Activated T-cell treated with anti-CD3 and anti-CD28 coated beads, Interleukin-2, amount 50 U/mL, for 72 hours (primary cell): ENCODE measurements at places on chromosomes 6 and 20. TPM values are rescaled to one million over a fixed set of nuclear protein-coding genes. Genes with fewer than 3 reads are reported as not detected.

DNA sequence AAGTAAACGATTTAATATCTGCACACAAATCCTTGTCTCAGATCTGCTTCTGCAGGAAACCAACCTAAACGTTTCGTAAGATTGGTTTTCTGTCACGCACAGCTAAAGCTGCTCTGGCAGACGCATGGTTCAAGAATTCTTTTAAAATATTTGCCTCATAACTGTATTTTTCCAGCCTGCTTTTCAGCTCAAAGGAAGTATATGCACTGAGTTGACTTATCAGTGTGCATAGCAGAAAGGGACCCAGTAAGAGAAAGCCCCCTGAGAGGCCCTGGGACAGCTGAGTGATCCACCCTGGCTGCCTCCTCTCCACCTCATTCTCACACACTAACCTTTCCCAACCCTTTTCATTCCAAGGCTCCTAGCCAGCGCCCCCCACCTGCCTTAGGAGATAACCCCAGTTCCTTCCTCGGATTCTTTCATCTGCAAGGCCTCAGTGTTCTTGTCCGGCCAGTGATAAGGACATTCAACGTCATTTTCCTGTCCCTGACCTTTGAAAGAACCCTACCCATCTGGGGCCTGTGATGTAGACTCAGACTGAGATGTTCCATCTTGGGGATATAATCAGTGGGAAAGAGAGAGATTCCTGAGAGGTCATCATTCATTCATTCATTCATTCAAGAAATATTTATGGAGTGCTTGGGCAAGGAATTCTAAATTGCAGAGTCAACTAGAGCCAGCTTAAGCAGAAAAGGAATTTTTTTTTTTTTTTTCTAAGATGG lies 22.4 kb upstream of the SLC9A8 start:
- H3K4me3 ChIP-seq = no peak overlapping the region
- H3K27ac ChIP-seq = no peak overlapping the region
- no peak for DNase-seq
- H3K36me3 ChIP-seq = no peaks in the 10 kb centered on the region
- peaks cover 26% of the 10 kb centered on the region for H3K27me3 ChIP-seq

DNA sequence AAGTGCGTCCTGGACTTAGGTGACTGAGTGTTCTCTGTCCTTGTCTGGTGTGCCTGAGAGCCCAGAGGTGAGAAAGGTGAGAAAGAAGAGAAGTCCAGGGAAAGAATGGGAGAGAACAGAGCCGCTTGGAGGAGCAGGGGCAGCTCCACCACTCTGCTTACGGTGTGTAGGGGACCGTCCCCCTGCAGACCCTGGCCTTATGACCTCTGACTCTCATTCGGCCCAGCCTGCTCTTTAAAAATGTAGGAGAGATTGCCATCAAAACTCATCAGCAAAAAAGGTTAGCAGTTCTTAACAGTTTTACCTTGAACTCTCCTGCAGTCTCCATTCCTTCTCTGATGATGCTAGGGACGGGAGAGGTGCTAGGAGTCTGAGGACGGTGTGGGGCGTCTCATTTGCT lies 2.0 kb downstream of the TMEM181 start:
- peak overlapping the region; percentile 98 for H3K4me3 ChIP-seq
- no peaks in the 10 kb centered on the region for H3K36me3 ChIP-seq
- no peak for DNase-seq
- H3K4me1 ChIP-seq = peaks cover 55% of the 10 kb centered on the region
- peak overlapping the region; percentile 97 for H3K27ac ChIP-seq

DNA sequence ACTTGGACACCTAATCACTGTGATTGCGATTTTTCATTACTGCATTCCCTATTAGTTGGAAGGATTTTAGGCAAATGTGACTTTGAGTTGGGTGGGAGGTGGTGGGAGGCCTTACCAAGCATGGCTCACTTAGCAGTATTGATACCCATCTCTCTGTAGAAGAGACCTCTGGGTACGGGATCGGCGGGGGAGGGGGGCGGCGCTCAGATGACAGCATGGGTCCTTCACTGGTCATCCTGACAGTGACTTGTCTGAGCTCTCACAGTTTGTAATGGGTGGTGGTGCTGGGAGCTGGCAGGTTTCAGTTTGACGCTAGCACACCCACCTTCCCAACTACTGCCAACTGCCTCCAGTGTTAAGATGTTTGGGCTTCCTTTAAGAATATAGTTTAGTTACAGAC lies 231.4 kb downstream of the ARID1B start:
- H3K4me1 ChIP-seq = peaks cover 28% of the 10 kb centered on the region
- no peak for DNase-seq

GRCh38 chr6:5112066-5112799 lies 27.1 kb downstream of the PPP1R3G start:
- no peak for DNase-seq
- H3K36me3 ChIP-seq = no peaks in the 10 kb centered on the region
- H3K4me1 ChIP-seq = no peaks in the 10 kb centered on the region
- H3K27ac ChIP-seq = no peak overlapping the region
- H3K27me3 ChIP-seq = no peaks in the 10 kb centered on the region

DNA sequence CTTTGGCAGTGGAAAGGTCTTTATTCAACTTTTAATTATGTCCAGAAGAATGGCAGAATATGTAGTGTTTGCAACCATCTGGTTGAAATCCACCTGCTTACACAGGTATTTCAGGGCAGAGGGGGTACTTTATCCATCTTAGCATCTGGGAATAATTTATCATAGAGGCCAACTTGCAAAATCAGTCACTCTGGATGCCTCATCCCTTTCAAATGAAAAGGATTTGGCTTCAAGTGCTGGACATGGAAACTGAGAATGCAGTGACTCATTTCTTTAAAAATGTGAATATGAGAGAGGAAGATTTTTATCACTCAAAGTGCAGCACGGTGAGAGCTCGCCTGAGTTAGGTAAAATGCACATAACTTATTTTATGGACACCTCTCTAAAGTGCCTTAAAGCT lies 758.3 kb downstream of the KIF16B start:
- no peaks in the 10 kb centered on the region for H3K36me3 ChIP-seq
- no peak overlapping the region for H3K4me3 ChIP-seq

C6orf58 gene
- not detected for total RNA-seq

DNA sequence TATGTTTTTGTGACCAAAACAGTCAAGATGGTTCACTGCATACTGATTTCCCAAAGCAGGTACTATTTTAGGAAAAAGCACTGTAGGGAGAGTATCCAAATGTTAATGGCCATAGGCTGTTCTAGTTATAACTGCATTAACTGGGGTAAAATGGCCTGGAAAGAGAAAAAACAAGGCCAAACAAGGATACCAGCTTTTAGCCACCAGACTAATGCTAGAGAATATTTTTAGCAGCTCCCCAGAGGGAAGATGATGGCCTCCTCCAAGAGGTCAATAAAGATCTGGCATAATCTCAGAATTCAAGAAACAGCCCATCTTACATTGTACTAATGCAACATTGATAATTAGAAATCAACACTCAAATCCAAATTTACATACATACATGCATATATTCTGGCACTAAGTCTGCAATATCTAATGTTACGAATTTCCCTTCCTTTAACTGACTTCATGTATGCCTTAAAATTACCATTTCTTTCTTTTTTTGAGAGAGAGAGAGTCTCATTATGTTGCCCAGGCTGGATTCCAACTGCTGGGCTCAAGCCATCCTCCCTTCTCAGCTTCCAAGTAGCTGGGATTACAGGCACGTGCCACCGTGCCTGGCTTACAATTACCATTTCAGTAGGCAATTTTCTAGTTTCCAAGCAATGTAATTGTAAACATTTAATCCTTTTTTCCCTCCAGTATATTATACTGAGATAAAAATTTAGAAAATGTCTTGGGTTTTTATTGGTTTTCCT lies 9.3 kb downstream of the COX7A2 start:
- H3K36me3 ChIP-seq = peaks cover 7% of the 10 kb centered on the region
- peaks cover 13% of the 10 kb centered on the region for H3K4me1 ChIP-seq
- no peak overlapping the region for H3K27ac ChIP-seq

ABCC10 gene
- 32.8 TPM for total RNA-seq

DNA sequence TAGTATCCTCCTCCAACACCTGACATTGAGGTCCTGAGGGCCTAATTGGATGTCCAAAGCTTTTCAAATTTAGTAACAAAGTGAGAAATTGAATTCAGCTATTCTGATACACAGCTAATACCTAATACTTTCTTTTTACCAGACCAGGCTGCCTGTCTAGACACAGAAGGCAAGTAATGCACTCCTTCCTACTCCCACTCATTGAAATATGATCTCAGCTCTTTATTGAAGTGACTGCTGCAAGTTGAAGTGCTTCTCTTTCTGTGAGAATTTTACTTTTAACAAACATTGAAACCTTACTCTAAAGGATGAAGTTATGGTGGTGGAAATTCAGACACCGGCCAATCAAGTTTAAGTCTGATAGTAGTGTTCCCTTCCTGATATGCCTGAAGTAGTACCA lies 90.8 kb upstream of the OGFRL1 start:
- no peak overlapping the region for H3K27ac ChIP-seq
- H3K4me1 ChIP-seq = no peaks in the 10 kb centered on the region
- no peaks in the 10 kb centered on the region for H3K36me3 ChIP-seq
- no peaks in the 10 kb centered on the region for H3K27me3 ChIP-seq
- H3K4me3 ChIP-seq = no peak overlapping the region

SLC13A3 gene
- total RNA-seq = not detected

ANKEF1 gene
- 4.2 TPM for total RNA-seq

DNA sequence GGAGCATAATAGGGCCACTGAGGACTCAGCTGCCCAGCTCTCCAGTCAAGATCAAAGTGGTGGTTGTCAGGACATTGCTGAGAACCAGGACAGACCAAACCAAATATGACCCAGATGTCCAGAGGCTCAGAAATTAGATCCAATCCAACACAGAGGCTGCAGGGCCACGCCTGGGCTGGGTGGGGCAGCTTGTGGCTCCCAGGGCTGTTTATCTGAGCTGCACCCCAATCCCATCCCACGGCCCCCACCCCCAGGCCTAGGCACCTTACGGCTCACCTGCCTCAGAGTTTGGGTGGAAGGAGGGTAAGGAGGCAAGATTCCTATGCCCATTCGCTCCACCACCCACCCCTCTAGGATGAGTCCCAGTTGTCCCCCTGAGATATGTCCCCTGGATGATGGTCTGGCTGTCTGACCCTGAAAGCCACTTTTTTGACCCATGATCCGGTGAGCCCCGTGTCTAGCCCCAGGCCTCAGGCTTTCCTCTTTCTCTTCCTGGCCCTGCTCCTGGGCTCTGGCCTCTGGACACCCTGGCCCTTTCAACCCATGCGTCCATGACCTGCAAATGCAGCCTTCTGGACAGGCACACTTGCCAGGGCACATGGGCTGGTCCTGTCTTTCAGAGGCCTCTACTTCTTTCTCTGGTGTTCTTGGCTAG lies 40.0 kb downstream of the CPXM1 start:
- peaks cover 19% of the 10 kb centered on the region for H3K27me3 ChIP-seq
- no peak overlapping the region for H3K27ac ChIP-seq
- DNase-seq = no peak

DNA sequence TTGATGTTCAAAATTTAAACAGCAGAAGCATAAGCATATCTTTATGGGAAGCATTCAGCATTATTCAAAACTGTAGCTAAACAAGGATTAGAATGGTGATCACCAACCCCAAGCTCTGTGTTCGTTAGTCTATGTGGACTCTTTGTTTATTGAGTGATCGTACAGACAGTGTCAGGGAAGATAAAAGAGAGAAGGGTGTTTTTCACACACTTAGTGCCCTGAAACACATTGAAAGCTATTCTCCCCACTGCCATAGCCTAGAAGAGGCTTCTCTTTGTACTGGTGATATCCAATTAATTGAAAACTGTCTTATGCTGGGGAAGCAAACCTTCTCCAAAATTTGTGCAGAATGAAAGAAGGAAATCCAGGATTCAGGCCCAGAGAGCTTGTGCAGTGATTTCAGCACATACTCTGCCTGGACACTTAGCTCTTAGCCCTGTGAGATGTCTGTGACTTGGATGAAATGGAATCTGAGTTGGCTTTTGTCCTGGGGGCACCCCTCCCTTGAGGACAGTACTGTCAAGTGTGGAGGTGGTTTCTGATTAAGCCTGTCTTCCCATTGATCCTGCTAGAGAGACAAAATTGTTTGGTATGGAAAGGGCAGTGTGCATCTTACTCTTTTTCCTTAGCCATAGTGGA lies 125.7 kb upstream of the MTHFD1L start:
- no peak overlapping the region for H3K27ac ChIP-seq
- no peak overlapping the region for H3K4me3 ChIP-seq
- no peaks in the 10 kb centered on the region for H3K36me3 ChIP-seq
